ENCODE measurements at places on chromosomes 2 and 18. TPM values are rescaled to one million over a fixed set of nuclear protein-coding genes. Genes with fewer than 3 reads are reported as not detected.
A peak's percentile ranks its signal among the peaks of the same experiment; 100 is the strongest.

Gene VAPA
- total RNA-seq: 203 TPM

Gene PROKR1
- 0.05 TPM for total RNA-seq

Gene NLRC4
- 3.5 TPM for total RNA-seq

Gene AFTPH
- total RNA-seq: 27.8 TPM

Gene PID1
- 42.4 TPM for total RNA-seq

Gene CKAP2L
- 0.24 TPM for total RNA-seq

Gene SOX11
- not detected for total RNA-seq

Gene RETREG2
- 56.8 TPM for total RNA-seq

Gene TNP1
- not detected for total RNA-seq

DNA sequence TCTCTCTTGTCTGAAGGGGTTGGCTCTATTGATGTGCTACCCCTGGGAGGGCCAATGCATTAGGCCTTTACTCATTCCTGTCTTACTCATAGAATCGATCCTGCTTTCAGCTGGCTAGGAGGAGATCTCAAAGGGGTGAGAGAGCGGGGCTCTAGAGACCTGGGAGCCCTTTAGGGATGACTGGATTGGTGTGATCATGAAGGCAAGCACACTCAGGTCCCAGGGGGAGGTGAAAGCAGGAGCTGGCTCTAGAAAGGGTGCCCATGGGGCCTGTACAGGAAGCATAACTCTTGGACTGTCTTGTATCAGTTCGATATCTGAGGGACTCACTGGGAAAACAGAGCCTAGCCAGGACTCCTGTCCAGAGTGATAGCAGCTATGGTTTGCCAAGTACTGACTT, 47.8 kb downstream of the INPP4A start:
- no peak for DNase-seq

DNA sequence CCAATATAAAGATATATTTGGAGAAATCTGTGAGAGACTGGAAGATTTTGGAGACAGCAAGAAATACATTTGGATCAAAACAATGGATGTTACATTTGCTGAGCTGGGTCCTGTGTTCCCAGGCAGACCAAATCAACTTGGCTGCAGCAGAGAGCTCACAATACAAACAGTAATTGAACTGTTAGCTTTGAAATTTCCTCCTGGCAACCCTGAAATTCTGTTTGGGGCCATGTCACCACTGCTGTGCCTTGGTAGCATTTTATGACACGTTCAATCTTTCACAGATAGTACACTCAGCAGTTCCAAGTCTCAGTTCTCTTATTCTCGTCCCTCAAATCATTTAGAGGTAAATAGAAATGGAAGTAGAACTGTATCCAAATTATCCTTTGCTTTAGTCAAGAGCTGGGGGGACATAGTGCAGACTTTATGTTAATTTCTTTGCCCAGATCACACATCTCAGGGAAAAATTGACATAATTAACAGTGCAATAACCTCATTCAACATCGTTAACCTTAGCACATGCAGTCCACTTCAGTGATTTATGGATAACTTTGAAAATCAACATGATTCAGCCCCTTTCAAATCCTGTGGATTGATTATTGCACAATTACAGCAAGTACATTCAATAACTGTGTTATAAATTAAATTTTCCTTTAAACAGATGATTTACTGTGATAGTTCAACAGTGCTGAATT, 277.4 kb upstream of the MC4R start:
- no peak for DNase-seq

DNA sequence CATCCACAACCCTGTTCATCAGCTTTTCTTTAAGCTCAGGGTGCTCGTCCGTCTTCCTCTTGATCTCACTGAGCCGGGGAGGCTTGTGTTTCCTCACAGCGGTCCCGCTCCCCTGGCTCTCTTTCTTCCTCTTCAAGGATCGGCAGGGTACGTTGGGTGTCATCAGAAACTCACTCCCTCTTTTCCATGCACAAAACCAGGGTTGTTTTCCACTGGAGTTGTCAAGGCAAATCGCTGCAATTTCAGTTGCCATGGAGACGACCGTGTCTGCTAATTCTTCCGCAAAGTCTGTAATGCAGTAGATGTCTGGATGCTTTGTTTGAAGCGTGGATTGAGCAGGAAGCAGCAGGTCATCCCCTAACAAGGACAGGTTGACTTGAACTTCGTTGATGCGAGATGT, 146.4 kb downstream of the DAW1 start:
- no peak for DNase-seq

GRCh38 chr18:63102941-63103744, 216.4 kb downstream of the BCL2 start:
- DNase-seq: no peak

- DNase-seq: no peak
Measured at GRCh38 chr2:237219826-237220225, 134.1 kb downstream of the COPS8 start.

DNA sequence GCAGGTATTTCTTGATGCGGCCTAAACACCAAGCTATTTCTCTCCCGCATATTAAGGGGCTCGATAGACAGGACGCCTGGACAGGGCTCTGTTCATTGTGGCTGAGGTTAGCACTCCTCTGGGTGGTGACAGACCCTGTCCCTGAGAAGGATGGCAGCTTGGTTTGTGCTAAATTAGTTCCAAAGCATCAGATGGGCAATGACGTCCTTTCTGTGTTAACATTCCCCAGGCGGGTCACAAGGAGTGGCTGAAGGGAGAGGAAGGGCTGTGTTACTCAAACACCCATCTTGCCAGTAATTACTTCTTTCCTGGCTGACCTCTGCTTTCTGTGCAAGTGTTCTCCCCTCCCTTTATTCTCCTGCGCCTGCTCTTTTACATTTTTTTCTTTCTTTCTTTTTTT, 75.0 kb downstream of the TMEM247 start:
- DNase-seq: no peak

GRCh38 chr18:13539050-13539449, 187.3 kb downstream of the FAM210A start:
- no peak for DNase-seq

GRCh38 chr2:12416600-12416999, 300.1 kb upstream of the TRIB2 start:
- no peak for DNase-seq

DNA sequence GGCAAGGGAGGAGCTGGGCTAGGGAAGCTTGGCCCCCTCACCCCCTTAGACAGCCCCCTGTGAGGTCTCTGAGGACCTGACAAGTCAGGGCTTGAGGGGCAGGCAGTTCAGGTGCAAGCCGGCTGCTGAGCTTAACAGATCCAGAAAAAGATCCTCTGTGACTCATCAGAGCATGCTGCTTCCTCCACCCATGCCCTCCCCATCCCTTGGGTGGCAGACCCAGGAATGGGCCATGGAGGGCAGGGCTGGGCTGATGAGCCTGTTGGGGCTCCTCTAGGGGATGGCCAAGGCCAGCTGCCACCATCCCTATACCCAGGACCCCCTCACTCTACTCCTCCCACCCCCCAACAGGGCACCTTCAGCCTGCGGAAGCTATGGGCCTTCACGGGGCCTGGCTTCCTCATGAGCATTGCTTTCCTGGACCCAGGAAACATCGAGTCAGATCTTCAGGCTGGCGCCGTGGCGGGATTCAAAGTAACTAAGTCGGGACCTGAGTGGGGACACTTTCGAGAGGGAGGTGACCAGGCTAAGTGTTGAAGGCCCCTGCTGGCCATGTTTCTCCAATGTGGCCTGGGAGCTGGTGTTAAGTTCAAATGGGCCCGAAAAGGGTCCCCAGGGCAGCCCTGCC, 1.9 kb downstream of the SLC11A1 start:
- DNase-seq: no peak

DNA sequence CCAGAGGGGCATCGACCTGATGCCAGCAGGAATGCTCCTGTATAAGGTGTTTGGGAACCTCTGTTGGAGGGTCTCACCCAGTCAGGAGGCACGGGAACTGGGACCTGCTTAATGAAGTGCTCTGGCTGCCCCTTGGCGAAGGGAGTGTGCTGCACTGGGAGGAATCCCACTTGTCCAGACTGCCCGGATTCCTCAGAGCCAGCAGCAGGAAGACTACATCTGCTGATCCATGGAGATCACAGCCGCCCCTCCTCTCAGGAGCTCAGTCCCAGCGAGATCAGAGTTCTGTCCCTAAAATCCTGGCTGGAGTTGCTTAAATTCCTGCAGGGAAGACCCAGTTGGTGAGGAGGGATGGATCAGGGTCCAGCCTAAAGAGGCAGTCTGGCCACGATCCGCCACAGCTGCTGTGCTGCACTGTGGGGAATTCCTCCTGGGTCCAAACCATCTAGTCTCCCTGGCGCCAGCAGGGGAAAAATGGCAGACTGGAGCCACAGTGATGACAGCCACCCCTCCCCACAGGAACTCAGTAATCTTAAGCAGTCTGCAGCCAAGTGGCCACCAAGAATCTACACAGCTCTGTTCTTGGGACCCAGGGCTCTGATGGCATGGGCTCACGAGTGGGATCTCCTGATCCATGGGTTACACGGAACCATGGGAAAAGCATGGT, 76.5 kb upstream of the NRP2 start:
- DNase-seq: no peak

GRCh38 chr18:46211816-46212215, 107.6 kb downstream of the HAUS1 start:
- no peak for DNase-seq

GRCh38 chr18:31206787-31207381, 44.2 kb upstream of the DSC1 start:
- DNase-seq: peak; percentile 80

- peak; percentile 41 for DNase-seq
Measured at GRCh38 chr2:30772021-30772705, 35.1 kb downstream of the CAPN13 start.

- DNase-seq: no peak
Measured at GRCh38 chr18:72452328-72452727, 91.8 kb downstream of the CBLN2 start.

DNA sequence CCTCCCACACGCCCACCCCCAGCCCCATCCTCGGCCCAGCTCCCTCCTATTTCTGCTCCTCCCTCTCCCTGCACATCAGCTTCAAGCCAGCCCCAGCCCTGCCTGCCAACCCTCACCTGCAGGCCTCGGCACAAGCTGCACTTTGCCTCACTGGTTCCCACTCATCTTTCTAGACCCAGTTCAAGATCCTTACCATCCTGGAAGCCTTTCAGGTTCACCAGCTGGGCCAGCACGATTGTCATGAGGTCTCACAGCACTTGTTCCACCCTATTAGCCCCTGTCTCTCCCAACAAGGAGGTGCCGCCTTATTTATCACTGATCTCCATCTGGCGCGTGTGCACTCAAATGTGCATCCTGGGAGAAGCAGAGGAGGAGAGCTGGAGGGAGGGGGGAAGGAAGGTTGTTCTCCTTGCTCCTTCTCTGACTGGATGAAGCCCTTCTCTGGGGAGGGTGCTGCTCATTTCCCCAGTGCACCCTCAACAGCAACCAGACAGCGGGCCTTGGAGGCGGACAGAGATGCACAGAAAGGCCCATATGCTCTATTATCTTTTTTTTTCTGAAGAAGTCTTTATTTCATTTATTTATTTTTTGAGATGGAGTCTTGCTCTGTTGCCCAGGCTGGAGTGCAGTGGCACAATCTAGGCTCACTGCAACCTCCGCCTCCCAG, 15.5 kb upstream of the BIN1 start:
- peak; percentile 57 for DNase-seq

DNA sequence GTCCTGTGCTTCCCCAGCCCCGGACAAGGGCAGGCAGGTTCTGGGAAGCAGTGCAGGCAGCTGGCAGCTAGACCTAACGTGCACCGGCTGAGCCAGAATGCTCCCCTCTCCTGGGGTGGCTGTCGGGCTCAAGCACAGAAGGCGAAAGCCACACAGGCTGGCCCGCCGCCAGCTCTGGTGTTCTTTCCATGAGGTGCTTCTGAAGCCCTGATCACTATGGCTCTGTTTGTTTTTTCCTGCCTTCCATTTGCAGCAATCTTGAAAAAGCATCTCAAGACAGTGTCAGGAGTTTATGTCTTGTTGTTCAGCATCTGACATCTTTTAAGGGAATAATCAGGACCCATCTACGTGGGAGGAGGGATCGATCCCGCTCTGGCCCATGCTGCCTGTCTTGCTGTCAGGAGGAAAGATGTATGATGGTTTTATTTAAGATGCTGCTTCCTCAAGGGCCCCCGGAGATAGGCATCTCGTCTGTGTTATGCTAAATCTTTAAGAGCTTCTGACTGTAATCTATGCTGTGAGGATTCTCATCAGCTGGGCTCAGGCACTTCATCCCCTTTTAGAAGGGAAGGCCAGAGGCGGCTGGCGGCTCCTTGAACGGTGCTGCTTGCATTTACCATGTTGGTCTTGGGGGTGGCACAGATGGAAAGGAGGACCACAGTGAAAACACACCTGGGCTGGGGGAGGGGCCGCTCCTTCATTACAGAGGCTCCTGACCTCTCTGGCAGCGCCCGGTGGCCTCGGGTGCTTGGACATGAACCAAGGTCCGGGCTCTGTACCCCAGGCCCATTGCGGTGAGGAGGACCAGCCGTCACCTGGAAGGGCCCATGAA, 118.5 kb upstream of the HDAC4 start:
- DNase-seq: peak; percentile 75

GRCh38 chr2:109715313-109715805, 78.7 kb upstream of the RGPD5 start:
- peak; percentile 61 for DNase-seq

- DNase-seq: no peak
Measured at GRCh38 chr18:67216846-67217245, 299.7 kb downstream of the DSEL start.

DNA sequence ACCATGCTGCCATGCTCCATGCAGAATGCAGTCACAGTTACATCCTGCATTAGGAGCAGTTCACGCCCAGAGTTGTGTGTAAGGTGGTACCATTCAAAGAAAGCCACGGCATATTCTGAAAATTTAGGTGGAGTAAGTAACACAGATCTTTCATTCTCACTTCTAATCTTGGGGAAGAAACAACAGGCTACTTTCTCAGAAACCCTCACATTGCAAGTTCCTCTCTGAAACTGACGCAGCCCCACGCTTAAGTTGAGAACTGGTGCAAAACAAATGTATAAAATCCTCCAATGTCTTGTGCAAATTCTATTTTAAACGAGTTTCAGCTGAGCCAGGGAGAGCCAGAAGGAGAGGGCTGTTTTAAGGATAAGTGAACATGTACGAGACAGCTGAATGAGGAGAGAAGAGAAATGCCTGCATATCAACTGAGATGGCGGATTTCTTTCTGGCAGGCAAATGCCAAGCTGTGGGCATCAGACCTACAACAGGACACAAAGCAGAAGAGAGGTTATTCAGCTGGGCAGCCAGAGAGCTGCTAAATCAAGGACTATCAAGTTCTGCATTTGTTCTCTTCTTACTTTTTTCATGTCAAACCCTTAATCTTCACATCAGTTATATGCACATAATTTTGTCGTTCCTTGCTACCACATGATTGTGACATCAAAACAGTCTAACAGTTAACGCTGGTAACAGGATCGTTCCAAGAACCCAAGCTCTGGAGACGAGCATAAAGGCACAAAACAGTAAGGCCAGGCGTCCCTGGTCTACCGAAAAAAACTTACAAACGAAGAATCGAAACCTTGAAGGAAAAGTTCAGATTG, 6.4 kb downstream of the ARL4C start:
- DNase-seq: no peak

DNA sequence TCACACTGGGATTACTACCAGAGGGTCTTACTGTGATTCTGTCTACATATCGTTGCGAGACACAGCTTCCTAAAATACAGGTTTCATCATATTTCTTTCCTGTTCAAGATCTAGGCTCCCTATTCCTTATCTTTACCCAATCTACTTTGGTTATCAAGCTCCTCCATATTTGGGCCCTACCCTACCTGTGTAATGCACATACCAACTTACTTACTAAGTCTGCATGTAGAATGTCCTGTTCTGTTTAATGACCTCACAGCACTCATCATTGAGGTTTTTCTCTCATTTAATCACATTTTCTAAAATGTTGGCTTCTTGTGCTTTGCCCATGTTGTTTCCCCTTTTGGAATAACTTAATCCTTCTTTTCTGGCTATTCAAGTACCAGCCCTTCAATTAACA, 551.1 kb downstream of the ZEB2 start:
- DNase-seq: no peak

- no peak for DNase-seq
Measured at GRCh38 chr2:177554365-177554764, 161.8 kb downstream of the AGPS start.

All from posterior vena cava (tissue), 2 donors.